Activated CD4-positive, CD25-positive, alpha-beta regulatory T cell (primary cell): ENCODE measurements at places on chromosomes 2 and 18.

DNA sequence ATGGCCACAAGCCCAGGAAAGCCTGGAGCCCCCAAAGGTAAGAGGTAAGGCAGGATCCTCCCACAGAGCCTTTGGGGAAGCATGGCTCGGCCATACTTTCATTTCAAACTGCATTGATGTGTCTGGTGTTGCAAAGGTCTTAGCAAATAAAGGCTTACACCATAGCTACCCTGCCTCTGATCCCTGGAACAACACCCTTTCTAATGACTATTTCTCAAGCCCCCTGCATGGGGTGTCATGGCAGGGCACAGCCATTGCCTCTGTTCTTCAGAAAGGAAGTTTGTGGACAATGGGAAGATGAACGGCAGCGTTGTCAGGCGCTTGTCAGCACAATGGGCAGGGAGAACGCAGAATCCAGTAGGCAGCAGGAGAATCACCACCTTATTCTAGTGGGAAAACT lies 435.0 kb upstream of the SMIM21 start:
- DNase-seq: no peak

GRCh38 chr2:19337742-19338141 lies 20.7 kb downstream of the OSR1 start:
- no peak for DNase-seq

DNA sequence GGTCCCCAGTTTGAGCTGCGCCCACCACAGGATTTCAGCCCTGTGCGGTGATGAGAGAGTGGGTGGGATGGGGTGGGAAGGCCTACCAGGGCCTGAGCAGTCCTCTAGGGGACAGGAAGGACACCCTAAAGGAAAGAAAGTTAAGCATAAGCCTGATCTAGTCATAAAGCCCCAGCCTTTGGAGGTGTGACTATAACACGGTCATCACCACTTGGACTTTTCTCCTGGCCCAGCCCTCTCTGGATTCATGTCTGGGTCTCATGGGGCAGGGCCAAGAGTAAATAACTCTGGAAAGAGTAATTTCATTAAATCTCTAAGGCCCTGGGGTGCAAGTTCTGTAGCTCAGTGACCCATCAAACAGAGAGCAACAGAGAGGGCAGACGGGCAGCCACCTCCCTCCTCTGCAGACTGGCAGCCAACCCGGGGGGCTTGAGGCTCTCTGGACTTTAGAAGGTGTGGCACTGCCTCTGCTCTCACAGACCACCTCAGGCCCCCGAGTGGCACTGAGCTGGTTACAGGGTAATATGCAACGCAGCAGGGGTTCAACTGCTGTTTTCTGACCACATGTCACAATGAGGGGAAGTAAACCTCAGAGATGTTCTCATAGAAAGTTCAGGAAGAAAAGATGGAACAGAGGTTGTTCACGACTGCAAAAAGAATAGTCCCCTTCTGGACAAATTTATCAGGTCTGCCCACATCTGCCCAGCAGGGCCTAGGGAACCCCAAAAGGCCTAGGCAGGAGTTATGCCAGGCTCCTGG lies 41.5 kb downstream of the TGFA start:
- DNase-seq: no peak

GRCh38 chr2:3404349-3404894 lies 24.9 kb downstream of the TRAPPC12 start:
- no peak for DNase-seq
